ENCODE measurements at places on chromosomes 5 and 9.

GRCh38 chr9:137067860-137068538 lies 2.4 kb downstream of the SAPCD2 start:
- no peak for DNase-seq

DNA sequence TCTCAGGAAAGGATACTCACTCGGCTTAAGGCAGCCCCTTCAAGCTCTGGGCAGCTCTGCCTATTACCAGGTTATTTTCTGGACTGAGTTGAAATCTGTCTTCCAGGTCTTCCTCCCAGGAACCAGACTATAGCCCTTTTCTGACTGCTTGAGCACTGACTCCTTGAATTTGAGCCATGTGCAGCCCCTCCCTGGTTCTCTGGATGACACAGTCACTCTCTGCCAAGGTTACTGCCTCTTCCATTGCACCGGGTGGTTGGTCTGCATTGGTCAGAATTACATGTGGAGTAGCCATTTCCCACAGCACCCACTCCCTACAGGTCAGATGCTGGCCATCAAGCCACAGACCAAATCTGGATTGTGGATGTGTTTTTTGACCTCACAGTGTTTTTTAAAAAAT lies 81.9 kb downstream of the KLF4 start:
- no peak for DNase-seq

- DNase-seq = no peak
Measured at GRCh38 chr9:406886-407654, 192.4 kb downstream of the DOCK8 start.

- DNase-seq = no peak
Measured at GRCh38 chr9:68560071-68560844, 19.6 kb upstream of the TMEM252 start.

GRCh38 chr5:14397717-14398116 lies 183.9 kb upstream of the OTULINL start:
- DNase-seq = no peak

- no peak for DNase-seq
Measured at GRCh38 chr5:16484081-16484480, 18.5 kb upstream of the ZNF622 start.

- DNase-seq = no peak
Measured at GRCh38 chr9:38621434-38622287, 1.3 kb upstream of the ANKRD18A start.

GRCh38 chr9:87157366-87158031 lies 210.2 kb upstream of the GAS1 start:
- DNase-seq = no peak

All from NCI-H2081 treated with DMSO at 0.1 percent for 48 hours (cell line).